ENCODE measurements at places on chromosomes 7 and 10. TPM values are rescaled to one million over a fixed set of nuclear protein-coding genes. Genes with fewer than 3 reads are reported as not detected.

The AEBP1 gene
- 6.1 TPM for total RNA-seq

The NPSR1 gene
- not detected for total RNA-seq

The ZNF804B gene
- total RNA-seq, result not detected

The ASAH2B gene
- 2.2 TPM for total RNA-seq
